ENCODE measurements at places on chromosomes 6 and 20.

- DNase-seq = no peak
These were observed 1.6 kb upstream of the UCKL1 start for GRCh38 chr20:63957690-63958441.

- no peak for DNase-seq
These were observed 202.4 kb upstream of the CDH4 start for GRCh38 chr20:61049684-61050083.

DNA sequence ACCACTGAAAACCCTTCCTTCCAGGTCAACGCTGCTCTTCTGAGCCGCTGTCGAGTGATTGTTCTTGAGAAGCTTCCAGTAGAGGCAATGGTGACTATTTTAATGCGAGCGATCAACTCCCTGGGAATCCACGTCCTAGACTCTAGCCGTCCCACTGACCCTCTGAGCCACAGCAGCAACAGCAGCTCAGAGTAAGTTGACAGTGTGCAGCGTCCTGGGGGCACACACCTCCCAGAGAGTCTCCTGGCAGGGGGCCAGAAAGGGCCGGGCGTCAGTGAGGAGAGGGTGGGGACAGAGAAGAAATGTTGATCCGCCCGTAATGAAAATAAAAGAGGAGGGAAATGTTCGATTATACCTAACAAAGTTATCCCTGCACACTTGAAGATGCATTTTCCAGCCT lies 5.0 kb downstream of the WRNIP1 start:
- DNase-seq = no peak

- DNase-seq = no peak
These were observed 92.6 kb downstream of the UTRN start for GRCh38 chr6:144377586-144378210.

- DNase-seq = no peak
These were observed 36.2 kb upstream of the RGS17 start for GRCh38 chr6:153167061-153167891.

GRCh38 chr6:140980265-140980887 lies 1152.3 kb upstream of the GJE1 start:
- DNase-seq = no peak

DNA sequence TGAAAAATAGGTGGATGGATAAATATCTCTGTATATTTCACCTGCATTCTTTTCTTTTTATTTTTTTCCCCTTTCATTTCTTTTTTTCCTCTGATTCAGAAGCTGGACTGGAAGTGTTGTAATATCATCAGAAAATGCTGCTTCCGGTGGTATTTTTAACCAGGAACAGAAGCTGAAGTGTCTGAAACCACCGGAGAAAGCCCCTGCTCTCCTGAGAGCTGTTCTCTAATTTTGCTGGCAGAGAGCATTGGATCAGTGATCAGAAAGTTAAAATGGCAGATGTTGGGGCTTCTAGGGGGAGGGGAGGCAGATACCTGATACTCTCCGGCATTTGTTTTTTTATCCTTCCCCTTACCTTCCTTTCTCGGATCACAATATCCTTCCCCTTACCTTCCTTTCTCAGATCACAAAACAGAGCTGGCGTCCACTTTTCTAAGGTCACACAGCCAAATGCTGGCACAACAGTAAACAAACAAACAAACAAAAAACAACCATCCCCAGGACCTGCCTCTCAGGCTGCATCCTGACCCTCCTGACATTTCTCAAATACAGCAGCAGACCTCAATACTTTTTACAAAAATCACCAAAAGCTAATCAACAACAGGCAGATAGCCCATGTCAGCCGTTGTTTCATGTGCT lies 143.2 kb upstream of the ZNF217 start:
- no peak for DNase-seq

DNA sequence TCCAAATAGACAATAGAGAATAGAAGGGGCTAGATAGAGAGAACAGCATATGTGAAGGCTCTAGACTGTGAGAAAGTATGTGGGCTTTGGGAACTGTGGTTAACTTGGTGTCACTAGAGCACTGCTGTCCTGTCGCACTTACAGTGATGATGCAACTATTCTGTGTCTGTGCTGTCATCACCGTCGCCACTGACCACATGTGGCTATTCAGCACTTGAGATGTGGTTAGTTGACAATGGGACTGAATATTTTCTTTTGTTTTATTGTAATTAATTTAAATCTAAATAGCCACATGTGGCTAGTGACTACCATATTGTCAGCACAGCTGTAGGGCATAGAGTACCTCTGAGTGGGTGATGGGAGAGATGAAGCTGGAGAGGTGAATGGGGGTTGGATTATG lies 39.0 kb upstream of the IFNGR1 start:
- DNase-seq = no peak

GRCh38 chr6:132937466-132937906 lies 123.1 kb downstream of the RPS12 start:
- DNase-seq = no peak

DNA sequence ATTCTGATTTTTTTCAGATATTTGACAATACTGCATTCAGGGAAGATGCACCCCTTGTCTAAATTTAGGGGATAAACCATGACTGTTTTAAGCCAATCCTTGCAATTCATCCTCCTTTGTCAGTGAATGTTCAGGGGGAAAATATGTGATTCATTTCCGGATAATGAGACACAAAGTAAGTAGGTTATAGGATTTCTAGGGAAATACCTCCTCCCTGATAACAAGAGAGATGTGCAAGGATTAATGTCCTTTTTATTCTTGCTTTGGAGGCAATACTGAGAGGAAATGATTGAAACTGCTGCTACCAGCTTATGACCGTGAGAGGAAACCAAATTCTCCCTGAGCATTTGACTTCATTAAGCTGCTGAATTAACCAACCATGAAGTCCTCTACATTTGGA lies 161.3 kb upstream of the EYA4 start:
- no peak for DNase-seq

- no peak for DNase-seq
These were observed 364.9 kb downstream of the GRIK2 start for GRCh38 chr6:101758368-101758767.

DNA sequence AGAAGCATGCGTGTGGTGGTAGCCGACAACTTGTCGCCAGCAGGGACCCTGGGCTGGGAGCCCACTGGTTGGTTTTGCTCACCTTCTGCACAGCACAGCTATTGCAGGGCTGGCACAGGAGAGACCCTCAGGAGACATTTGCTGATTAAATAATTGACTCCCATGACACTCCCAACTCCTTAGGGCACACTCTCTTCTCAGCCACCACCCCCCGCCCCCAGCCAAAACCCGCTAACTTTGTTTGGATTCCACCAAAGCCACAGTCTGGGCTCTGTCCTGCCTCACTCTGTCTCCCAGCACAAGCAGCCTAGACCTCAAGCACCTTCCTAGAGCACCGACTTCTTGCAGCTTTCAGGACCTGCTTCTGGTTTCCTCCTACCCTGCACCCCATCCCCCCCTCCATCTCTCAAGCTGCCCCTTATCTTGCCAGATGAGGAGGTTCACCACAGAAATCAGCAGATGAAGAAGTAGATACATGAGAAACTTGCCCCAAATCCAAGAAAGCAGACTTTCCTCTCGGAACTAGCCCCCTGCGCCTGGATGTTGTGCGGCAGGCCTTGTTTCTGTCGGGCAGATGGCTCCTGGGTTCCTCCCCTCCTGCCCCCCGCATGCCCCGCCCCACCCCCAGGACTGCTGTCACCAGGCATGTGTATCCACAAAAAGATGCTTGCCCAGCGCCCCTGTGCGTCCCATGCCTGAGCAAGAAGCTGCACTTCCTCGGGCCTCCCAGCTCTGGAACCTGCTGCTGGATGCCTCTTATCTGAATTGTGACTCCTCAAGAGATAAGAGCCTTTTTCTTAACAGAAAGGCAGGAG lies 35.0 kb upstream of the CD93 start:
- DNase-seq = no peak

GRCh38 chr6:156652231-156652750 lies 124.9 kb upstream of the ARID1B start:
- no peak for DNase-seq

- DNase-seq = no peak
These were observed 76.3 kb downstream of the PLCB4 start for GRCh38 chr20:9145142-9145541.

DNA sequence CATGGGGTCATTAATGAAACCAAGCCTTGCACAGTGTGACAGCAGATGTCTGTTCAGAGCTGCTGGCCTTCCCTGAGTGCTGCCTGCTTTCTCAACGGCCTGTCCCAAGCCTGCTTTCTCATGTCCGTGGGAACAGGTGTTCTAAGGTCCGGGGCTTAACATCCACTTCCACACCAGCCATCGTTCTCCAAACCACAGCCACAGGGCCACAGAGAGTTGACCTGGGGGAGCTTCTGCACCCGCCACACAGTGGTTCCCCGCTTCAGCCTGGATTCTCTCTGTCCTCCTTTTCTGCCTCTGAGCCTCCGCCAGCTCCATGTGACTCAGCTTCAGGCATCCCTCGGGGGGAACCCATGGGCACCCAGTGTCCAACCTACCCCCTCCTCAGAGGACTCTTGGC lies 26.9 kb upstream of the PPP1R3G start:
- DNase-seq = no peak

DNA sequence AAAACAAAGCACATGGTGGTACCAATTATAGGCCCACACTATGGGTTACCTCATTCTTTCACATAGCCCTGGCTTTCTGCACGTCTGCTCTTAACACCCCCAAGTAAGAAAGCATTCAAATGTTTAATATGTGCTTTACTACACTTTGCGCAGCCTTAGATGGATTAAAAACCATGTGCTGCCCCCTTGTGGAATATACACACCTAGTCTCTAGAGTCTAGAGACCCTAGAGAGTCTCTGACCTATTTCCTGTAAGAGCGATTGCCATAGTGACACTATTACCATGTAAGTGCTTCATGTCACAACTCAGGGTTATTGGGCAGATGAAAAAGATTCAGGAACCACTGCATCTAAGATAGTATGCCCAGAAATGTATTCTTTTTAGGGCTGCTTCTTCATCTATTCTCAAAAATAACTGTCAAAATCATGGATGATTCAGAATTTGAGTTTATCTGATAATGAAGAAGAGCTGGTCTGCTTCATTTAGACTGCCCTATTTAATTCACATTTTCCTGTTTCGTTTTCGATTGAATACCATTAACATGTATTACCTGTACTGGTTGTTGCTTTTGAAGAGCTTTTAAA lies 186.3 kb downstream of the ADGB start:
- DNase-seq = no peak

DNA sequence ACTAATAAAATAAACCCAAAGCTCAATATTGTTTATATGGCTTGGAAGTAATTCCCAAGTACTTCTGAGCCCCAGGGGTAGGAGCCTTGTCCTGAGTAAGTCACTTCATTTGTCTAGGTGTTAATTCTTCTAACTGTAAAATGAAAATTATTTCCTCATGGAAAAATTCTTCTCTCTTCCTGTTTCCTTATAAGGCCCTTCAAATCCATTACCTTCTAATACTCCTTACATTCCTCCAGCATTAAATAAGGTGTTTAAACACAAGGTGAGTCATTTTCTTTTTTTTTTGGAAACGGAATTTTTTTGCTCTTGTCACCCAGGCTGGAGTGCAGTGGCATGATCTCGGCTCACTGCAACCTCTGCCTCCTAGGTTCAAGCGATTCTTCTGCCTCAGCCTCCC lies 41.9 kb downstream of the PRR18 start:
- DNase-seq = no peak

- DNase-seq = no peak
These were observed 39.1 kb downstream of the VGLL2 start for GRCh38 chr6:117304446-117304845.

DNA sequence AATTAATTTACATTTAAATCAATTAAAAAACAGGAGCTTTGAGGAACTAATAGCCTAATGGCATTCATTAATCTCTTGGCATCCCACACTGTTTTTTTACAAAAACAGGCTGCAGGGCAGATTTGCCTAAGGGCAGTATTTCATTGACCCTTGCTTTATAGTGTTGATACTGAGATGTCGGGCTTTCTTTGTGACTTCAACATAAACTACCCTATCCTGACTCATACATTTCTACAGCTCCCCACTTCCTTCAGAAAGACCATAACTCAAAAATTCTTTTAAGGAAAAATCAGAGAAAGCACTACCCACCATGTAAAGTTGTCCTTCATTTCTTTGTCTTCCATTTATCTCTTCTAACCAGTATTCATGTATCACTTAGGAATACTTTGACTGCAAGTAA lies 92.2 kb upstream of the NT5E start:
- no peak for DNase-seq

GRCh38 chr6:157716251-157716995 lies 106.6 kb upstream of the SNX9 start:
- no peak for DNase-seq

- no peak for DNase-seq
These were observed 49.1 kb downstream of the UTRN start for GRCh38 chr6:144334150-144334708.

DNA sequence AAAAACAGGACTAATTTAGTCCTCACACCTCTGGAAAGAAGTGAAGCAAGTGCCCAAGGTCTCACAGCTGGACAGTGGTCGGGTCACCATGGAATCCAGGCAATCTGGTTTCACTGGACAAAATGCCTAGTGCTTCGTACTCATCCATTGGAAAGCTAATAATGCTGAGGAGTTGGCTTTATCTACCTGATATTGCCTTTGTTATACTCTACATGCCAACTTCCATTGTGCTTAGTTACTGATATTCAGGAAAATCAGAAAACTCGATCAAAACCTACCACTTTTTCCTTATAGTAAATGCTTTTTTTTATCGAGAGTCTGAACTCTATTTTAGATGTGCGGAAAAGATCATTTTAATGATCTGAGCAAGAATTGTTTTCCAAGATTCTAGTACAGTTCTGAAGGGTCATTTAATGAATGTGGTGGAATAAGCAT lies 966 bp downstream of the CFAP206 start:
- DNase-seq = no peak

GRCh38 chr6:42332916-42333315 lies 115.3 kb upstream of the MRPS10 start:
- DNase-seq = no peak

- no peak for DNase-seq
These were observed 118.2 kb downstream of the RPS12 start for GRCh38 chr6:132932588-132932987.

GRCh38 chr20:36062799-36063198 lies 91.7 kb upstream of the EPB41L1 start:
- DNase-seq = no peak

DNA sequence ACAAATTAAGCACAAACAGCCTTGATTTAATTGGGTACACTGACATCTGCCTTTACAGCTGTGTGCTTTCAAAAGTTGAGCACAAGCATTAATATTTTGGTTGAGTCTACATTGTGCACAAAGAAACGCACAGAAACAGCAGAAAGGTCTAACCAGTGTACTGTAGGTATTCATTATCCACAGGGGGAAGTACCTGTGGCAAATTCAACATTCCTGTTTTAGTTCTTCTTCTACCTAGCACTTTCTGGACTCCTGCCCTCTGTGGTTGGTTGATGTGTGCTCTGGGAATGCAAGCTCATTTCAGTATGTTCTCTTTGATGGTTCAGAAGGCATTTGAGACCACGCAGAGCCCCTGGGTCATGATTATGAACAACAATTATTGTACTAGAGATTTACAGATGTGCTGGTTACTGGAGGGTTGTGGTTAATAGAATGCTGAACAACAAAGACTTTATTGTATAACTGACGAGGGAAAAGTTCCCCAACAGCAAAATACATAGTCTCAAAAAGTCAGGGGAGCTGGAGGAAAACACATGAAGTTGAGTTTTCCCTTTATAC lies 26.6 kb upstream of the DAAM2 start:
- no peak for DNase-seq

Measured in substantia nigra (tissue), 51 donors.